Keratinocyte (primary cell): ENCODE measurements at places on chromosomes 3 and 15.

DNA sequence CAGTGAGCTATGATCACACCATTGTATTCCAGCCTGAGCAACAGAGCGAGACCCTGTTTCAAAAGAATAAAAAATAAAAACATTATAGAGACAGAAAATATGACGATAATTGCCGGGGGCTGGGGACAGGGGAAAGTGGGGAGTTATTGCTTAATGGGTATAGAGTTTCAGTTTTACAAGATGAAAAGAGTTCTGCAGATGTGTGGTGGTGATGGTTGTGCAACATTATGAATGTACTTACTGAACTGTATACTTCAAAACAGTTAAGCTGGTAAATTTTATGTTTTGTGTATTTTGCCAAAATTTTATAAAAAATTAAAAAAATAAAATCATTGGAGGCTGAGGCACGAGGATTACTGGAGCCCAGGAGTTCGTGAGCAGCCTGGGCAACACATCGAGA lies 24.8 kb upstream of the ZNF774 start:
- DNase-seq: no peak

- no peak for DNase-seq
Measured at GRCh38 chr3:40951636-40952035, 247.7 kb upstream of the CTNNB1 start.

DNA sequence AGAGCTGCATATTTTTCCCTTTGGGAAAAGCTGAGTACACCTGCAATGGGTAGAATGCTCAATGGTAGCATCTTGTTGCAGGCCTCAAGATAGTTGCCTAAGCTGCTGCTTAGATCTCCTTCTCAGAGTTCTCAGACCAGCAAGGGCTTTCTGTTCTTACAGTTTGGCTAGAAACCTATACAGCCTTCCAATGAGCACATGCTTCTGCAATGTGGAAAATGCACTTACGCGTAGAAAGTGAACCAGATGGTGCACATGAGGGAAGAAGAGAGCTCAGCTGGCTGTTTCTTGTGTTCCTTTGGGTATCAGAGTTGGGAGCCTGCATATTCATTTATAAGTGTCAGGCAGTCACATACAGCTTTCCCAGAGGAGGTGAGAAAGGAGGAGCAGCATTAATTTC lies 136.4 kb downstream of the B3GALNT1 start:
- DNase-seq: no peak

DNA sequence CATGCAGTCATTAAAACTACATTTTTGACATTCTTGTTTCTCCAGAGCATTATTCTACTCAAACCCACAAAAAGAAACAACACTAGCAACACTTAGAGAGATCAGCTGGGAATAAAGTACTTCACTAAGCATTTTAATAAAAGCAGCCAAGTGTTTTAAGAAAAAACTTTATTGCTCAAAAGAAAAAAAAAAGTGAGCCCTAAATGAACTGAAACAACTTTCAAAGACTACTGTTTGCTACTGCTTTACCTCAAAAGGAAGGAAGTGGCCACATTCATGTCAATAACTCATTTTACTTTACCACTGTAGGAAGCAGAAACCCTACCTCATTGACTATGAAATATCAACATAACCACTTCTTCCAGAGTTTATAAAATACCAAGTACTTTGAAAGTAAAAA lies 91.3 kb downstream of the UACA start:
- DNase-seq: no peak

DNA sequence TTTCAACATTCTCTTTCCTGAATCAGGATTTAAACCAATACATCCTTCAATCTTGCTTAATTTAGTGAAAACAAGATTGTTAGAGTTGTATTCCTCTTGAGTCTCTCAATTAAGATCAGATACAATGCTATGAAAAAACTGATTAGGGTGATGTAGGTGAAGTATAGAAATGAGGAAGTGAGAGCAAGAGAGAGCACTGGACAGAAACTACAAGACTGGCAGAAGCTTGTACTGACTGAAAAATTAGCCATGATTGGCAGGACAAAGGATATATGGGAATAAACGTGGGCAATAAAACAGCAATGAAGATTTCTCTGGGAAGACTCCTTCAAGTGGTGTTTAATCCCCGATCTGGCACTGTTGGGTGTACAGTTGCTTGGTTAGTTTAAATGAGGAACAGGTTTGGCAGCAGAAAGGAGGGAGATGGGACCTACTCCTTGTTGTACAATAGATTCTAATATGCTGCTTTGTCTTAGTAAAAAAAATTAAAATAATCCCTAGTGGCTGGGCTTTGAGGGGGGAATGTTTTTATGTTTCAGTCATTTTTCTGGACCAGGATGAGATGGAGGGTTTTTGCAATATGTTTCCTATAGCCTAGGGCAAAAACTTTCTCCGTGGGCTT lies 252.7 kb downstream of the SLC9A9 start:
- no peak for DNase-seq

DNA sequence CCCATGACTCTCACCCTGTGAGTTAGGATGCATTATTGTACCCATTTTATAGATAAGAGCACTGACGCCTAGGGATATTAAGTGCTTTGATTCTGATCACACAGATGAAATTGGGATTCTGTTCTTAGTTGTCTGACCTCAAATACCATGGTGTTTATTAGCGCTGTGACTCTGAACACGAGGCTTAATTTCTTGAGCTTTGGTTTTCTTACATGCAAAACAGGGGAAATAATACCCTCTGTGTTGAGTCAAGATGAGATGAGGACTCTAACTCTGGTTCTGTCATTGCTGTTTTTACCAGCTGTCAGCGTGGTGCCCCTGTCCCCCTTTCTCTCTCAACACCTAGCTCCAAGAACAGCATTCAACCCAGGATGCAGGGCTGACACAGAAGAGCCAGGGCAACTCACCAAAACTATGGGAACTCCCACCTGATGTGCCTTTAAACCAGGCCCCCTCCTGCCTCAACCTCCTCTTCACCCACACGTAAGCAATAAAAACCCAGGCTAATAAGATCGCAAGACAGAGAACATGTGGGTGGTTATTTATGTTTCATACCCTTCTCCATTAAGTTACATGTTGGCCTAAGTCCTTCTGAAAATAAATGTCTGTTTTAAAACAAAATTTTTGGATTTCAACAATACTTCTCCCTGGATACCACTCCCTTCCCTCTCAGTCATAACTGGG lies 100.1 kb upstream of the SPATA12 start:
- DNase-seq: no peak
